SK-N-DZ (cell line): ENCODE measurements at places on chromosomes 7 and 10.

- peak; percentile 99 for DNase-seq
Observed at GRCh38 chr10:42970451-42971250, 106.2 kb upstream of the RET start.

DNA sequence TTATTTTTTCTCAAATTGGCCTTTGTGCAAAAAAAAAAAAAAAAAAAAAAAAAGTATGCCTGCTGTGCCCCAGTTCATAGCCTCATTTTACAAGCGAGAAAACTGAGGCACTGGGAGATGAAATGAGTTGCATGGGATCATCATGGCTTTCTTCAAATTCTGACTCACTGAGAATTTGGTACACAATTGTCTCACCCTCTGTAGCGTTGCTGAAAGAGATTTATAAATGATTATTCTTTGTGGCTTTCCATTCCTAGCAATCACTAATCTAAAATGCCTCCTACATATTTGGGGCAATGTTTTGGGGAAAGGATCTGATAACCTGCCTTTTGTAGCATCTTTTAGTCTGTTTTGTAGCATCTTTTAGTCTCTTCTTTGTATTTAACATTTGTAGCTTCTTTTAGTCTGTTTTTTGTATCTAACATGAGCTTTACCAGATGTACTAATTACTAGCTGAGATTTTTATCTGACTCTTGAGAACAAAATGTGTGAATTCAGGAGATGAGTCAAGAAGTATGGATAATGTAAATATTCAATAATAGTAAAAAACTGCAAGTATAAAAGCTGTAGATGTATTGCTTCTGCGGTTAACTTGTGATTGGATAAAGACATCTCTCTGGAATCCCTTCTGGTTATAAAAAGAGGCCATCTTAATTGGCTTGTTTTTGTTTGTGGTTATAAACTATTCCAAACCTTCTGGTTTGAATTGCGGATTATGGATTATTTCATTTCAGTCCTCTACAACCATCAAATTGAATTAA lies 161.4 kb downstream of the ARID5B start:
- DNase-seq, result no peak

- DNase-seq, result no peak
Observed at GRCh38 chr10:126729314-126729870, 58.9 kb upstream of the C10orf90 start.

GRCh38 chr10:122495406-122496340 lies 34.3 kb downstream of the HTRA1 start:
- DNase-seq, result no peak

DNA sequence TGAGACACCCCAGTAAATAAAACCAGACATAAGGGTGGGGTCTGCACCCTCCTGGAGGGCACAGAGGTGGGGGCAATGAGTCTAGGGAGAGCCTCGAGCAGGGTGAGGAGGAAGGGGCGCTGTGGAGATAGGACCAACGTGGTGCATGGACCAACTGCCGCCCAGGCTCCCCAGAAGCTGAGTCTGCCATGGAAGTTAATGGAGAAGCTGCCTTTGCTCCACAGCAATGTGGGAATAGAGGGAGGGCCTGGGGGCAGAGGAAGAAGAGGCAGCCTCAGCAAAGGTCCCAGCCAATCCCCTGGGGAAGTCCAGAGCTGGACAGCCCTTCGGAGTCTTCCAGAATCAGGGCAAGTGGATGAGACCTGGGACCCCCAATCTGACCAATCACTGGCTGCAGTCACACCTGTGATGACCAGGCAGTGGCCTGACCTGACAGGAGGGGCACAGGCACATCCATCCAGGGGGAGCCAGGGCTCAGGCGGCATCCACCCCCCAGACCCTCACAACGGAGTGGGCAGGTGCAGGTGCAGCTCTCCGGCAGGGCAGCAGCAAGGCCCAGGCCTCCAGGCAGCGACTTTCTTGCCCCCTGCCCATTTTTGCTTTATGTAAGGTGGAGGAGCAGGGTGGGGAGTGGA lies 242.2 kb upstream of the PPP2R2D start:
- DNase-seq, result no peak

DNA sequence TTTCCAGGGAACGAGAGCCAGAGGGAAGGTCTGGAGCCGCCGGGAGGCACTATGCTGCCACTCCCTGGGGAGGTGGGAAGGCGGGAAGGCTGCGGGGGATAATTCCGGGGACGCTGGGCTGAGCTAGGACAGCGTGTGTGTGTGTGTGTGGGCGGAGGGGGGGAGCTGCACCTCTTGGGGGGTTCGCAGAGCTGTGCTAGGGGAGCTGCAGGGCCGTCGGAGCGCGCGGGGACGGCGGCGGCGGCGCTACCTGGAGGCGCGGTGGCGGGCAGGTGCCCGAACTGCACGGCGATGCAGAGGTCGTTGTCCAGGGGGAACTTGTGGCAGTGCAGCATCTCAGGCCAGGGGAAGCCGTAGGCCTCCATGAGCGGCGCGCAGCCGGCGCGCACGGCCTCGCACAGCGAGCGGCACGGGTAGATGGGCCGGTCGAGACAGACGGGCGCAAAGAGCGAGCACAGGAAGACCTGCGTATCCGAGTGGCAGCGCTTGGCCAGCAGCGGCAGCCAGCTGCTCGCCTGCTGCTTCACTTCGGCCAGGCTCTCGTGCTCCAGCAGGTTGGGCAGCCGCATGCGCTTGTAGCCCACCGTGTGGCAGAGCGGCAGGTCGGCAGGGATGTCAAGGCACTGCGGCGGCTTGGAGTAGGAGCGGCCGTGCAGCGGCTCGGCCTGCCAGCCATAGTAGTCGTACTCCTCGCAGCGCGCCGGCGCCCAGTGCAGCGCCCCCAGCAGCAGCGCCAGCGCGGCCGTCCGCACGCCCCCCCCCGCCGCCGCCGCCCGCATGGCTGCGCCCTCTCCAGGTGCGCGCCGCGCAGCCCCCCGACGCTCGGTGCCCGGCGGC lies 526 bp downstream of the SFRP5 start:
- peak; percentile 46 for DNase-seq

DNA sequence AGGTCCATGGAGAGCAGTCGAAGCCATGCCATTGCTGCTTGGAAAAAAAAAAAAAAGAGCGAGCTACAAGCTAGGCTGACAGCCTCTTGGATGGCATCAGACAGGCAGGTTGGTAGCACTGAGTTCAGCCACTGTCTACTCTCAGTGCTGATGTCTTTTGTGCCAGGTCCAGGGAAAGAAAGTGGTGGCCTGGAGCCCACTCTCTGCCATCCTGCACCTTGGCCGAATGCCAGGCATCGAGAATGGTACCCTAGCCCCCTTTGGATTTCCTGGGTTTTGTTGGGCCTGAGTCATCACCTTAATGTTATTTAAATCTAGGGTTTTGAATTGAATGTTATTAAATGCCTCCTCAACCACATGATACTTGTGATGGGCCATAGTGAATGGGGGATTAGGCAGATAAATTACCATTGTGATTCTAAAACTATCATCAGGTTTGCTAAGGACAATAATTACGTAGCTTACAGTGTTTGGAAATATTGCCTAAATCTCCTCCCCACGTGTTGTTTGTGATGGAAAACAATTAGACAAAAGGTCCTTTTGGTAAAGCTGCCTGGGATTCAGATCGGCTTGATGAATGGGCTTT lies 195.7 kb upstream of the GPR26 start:
- DNase-seq, result no peak

DNA sequence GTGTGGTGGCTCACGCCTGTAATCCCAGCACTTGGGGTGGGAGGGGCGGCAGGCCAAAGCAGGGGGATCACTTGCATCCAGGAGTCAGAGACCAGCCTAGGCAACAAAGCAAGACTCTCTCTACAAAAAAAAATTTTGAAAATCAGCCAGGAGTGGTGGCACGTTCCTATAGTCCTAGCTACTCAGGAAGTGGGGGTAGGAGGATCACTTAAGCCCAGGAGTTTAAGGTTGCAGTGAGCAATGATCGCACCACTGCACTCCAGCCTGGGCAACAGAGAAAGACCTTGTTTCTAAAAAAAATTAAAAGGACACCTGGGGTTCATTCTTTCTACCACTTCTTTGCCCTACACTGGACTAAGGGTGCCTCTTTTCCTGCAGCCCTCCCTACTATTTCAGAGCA lies 15.1 kb downstream of the WAPL start:
- DNase-seq, result no peak

GRCh38 chr7:38846280-38846679 lies 62.7 kb downstream of the VPS41 start:
- no peak for DNase-seq

- DNase-seq, result no peak
Observed at GRCh38 chr7:30479202-30480120, 877 bp upstream of the NOD1 start.

- no peak for DNase-seq
Observed at GRCh38 chr7:150377196-150377595, 1.9 kb upstream of the ZNF775 start.

DNA sequence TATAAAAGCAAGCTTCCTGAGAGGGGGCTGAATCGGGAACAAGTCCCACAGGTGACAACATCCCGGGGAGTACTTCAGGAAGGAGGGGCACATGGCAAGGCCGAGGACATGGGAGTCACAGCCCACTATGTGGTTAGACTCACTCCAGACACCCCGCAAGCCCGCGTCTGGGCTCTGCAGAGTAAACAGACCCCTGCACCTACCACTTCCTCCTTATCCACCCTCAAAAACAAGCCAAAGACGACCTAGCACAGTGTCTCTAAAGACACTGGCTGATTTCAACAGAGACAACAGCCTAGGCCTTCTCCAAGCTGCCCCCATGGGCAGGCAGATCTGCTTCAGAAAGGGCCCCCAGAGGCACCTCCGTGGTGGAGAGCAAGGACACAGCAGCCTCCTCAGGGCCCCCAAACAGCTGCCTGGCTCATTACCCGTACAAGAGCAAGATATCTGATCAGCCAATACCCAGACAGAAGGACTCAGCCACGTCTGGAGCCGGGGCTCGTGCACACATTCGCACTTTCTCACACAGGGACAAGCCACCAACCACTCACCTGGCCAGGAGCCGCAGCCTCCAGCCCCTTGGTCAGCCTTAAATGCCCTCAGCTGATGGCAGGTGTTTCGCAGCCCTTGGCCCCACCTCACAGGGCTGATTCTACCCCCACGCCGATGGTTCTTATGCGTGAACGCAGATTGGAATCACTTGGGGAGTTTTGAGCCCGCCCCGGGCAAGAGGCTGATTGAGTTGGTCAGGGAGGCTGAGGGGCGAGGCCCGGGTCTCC lies 10.7 kb upstream of the KPNA7 start:
- no peak for DNase-seq

DNA sequence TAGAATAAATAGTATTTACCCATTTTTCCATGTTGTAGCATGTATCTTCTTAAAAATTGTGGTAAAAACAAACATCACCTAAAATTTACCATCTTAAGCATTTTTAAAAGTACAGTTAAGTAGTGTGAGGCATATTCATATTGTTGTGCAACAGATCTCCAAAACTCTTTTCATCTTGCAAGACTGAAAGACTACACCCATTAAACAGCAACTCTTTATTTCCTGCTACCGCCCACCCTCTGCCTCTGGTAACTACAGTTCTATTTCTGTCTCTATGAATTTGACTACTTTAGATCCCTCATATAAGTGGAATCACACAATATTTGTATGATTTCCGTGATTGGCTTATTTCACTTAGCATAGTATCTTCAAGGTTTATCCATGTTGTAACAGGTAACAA lies 40.0 kb upstream of the AGBL3 start:
- no peak for DNase-seq

GRCh38 chr10:34024693-34025425 lies 690.4 kb upstream of the NRP1 start:
- DNase-seq, result no peak

- DNase-seq, result no peak
Observed at GRCh38 chr7:1100386-1100785, 12.5 kb downstream of the GPER1 start.

DNA sequence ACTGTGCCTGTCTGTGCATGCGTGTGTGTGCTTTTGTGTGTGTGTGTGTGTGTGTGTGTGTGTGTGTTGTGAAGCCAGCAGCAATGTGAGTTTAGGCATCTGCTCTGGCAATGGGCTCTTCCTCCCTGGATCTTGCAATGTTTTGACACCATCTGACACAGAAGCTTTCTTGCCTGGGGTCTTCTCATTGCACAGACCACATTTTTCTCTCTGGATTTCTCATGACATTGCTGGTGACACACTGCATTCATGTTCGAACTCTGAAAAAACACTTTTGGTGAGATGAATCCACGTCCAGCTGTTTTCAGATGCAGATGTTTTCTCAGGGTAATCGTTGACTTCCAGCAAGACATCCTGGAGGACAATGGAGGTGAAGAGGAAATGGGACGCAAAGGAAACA lies 63.0 kb upstream of the FZD8 start:
- no peak for DNase-seq

- DNase-seq, result no peak
Observed at GRCh38 chr7:132861424-132861823, 220.5 kb downstream of the CHCHD3 start.

DNA sequence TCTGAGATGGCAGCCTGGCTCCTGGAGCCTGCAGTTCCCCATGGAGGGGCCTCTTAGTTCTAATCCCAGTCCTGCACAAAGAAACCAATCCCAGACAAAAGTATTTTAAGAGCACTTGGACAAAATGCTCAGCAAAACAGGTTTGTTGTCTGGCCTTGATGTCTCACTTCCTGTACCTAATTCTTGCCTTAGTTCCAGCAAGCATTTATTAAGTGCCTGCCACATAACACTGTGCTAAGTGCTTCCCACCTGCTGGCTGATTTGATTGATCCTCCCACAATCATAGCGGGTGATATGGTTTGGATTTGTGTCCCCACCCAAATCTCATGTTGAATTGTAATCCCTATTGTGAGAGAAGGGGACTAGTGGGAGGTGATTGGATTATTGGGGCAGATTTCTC lies 65.7 kb upstream of the HABP2 start:
- DNase-seq, result no peak

GRCh38 chr7:143040209-143040715 lies 11.9 kb upstream of the OR6V1 start:
- no peak for DNase-seq

GRCh38 chr10:89644691-89644966 lies 413 bp downstream of the PANK1 start:
- no peak for DNase-seq

DNA sequence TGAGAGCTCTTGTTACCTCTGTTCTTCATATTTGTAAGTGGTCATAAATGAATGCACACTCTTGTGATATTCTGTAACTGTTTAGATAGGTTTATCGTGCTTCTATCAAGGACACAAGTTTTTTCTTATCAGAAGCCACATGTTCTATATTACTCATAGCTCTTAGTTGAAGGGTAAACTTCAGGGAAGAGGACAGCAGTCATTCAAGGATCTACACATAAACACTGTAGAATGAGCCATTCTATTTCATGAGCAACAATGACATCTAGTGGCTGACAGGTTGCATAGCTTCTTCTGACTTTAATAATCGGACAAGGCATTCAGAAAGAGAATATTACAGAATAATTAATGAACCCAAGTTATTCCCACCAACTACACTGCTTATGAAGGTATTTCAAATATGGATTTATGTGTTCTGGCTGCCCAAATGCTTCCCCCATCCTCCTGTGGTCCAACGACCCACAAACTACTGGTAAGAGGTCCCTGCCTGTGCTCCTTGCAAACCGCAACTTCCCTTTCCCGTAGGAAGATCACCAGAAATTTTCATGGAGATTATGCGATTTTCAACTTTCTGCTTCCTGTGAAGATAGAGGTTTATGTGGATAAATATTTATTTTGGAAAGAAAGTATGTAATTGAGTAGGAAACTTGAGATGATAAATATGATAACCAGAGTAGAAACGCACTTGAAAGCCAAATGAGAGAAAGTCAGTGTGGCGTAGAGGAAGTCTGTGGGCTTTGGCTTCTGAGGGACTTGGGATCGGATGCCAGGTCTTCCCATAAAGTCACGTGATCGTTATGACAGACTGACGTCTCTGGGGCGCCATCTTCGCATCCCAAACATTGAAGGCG lies 16.8 kb upstream of the ABCB5 start:
- DNase-seq, result peak; percentile 71
